Stimulated activated CD8-positive, alpha-beta memory T cell treated with anti-CD3 and anti-CD28 coated beads, Interleukin-12 subunit alpha, Interleukin-12 subunit beta, amount 100 ng/mL, for 1 hour (primary cell): ENCODE measurements at places on chromosomes 6 and 20.

- no peak for DNase-seq
These were observed 954 bp upstream of the BLCAP start for GRCh38 chr20:37528446-37529213.

- no peak for DNase-seq
These were observed 72.4 kb upstream of the TBC1D7 start for GRCh38 chr6:13400772-13401171.

- no peak for DNase-seq
These were observed 75.4 kb upstream of the INSM1 start for GRCh38 chr20:20292472-20292871.

GRCh38 chr6:3712827-3713665 is 38.5 kb downstream of the PXDC1 start:
- no peak for DNase-seq

DNA sequence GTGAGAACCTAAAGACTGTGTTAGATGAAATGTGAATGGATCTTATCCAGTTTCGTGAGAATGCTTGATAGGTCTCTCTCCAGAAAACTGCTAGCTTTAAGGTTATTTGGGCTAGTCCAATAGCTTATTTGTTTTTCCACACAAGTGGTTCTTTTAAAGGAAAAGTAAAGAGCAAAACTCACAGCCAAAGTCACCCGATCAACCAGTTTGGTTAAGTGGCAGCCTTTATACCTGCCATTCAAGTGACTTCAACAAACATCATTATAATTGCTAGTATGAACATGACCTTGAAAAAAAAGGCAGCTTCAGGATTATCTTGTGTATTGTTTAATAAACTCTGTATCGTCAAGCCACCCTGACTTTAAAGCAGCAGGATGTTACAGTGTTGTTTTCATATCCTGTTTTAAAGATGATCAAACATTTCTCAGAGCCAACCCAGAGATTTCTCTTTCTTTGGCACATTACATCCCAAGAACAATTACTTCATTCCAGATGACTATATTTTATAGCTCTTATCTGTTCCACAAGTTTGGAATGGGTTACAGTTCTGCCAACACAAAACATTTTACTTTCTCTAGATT is 253.4 kb downstream of the EPHA7 start:
- no peak for DNase-seq

- DNase-seq = no peak
These were observed 25.8 kb downstream of the NKAIN2 start for GRCh38 chr6:123829302-123829953.

GRCh38 chr6:159098636-159099106 is 53.9 kb upstream of the TAGAP start:
- DNase-seq = peak; percentile 69

DNA sequence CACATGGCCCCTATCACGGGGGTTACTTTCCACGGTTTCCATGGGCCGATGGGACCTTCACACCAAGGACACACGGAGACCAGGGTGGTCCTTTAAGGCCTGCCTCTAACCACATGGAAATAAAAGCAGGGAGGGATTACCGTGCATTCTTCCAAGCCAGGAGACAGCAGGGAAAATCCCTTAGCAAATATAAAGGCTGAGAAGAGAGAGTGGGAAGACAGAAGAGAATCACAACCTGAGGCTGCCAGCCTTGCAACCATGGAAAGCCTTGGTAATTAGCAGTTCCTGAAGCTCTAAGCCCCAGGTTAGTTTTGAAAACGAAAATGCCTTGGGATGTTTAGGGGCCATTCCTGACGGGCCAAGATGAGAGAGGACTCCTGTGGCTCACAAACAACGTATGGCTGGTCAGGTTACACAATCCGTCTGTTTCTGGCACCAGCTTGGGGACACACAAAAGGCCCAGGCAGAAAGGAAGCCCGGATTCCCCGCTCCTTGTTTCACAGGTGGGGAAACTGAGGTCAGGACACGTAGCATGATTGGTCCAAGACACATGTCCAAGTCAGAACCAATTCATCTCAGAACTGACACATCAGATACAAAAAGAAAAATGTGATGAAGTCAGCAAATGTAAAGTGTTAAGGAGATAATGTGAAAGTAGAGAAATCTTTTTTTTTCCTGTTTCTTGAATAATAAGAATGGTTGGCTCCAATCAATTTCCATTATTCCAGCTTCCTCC is 2.8 kb downstream of the PREX1 start:
- no peak for DNase-seq

- no peak for DNase-seq
These were observed 8.0 kb downstream of the IL20RA start for GRCh38 chr6:137036566-137037300.

GRCh38 chr20:18513208-18513607 is 5.5 kb downstream of the SEC23B start:
- no peak for DNase-seq

DNA sequence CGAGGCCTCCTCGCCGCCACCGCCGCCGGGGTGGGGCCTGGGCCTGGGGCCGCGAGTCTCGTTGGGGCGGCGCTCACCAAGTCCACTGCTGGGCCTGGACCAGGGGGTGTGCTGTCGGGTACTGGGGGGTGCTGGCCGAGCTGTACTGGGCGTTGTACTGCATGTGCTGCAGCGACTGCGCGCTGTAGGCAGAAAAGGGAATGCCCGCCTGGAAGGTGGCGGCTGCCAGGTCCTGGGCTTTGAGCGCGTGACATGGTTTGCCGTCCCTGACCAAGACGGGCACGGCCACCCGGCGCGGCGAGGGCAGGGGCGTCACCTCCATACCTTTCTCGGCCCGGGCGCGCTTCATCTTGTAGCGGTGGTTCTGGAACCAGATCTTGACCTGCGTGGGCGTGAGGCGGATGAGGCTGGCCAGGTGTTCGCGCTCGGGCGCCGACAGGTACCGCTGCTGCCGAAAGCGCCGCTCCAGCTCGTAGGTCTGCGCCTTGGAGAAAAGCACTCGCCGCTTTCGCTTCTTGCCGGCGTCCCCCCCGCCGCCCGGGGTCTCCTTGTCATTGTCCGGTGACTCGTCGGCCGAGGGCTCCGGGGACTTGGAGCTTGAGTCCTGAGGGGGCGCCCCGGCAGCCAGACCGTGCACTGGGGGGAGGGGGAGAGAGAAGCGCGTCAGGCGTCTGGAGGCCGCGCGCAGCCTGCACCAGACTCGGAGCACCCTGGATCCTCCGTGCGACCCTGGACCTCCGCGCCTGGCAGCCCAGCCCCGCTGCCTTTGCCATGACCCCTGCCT is 1.8 kb downstream of the NKX2-2 start:
- DNase-seq = no peak

DNA sequence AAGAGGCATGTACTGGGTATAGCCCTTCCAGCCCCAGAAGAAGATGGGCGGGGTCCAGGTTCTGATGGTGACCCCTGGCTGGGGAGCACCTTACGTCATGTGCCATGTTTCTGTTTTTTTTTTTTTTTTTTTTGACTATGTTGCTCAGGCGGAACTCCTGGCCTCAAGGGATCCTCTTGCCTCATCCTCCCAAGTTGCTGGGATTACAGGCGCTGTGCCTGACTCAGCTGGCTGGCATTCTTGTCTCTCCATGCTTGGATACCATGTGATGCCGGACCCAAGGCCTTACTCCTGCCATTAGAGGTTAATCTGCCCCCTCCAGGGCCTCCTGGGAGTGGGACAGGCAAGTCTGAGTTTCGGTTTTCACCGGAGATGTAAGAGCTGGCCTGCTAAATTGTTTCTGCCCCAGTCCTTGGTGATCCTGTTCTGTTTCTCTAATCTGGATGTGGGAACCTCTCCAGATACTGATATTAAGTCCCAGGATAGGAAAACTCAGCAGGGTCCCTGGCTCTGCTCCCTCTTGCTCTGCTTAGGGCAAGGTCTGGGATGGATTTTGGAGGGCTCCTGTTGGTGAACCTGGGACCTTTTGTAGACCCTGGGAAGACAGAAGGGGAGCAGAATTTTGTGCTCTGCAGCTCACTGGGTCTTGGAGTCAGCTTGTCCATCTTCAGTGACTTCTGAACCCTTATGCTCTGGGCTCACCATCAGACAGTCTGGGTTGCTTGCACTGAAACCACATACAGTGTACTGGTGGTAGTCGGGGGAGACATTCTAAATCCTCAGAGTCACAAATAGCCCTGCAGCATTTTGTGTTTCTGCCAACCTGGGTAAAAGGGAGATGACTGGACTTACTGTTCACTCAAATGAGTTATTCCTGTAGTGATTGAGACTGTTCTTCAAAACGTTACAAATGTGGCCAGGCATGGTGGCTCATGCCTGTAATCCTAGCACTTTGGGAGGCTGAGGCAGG is 45.1 kb downstream of the PTK7 start:
- DNase-seq = no peak

GRCh38 chr6:87920245-87920644 is 127.4 kb upstream of the SPACA1 start:
- DNase-seq = no peak

DNA sequence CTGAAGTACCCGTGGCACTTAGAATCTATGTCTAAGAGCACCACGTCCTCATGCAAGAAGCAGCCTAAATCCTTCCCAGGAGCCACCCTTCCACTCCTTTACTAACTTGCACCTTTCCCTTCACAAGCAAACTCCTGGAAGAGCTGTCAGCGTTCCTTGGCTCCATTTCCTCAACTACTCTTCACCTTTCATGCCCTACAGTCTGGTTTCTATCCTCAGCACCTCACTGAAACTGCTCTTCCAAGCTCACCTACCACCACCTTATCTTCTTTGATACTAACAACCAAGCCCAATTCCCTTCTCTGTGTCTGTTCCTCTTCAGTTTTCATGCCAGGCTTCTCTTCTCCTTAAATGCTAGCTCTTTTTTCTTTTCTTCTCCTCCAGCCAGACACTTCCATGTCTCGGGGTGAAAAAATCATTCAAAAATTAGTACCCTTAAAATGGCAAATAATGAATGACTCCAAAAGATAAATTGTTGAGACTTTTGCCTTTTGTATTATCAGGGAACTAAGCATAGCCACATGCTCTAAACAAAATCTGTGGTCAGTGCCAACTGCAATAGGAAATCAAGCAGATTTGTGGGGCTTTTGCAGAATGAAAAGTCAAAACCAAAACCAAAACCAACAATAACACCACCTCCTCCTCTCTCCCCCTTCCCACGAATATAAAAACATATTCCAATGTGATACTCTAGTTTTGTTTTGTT is 149.6 kb upstream of the KCNK16 start:
- DNase-seq = no peak

GRCh38 chr20:20465252-20465651 is 97.3 kb downstream of the INSM1 start:
- no peak for DNase-seq

DNA sequence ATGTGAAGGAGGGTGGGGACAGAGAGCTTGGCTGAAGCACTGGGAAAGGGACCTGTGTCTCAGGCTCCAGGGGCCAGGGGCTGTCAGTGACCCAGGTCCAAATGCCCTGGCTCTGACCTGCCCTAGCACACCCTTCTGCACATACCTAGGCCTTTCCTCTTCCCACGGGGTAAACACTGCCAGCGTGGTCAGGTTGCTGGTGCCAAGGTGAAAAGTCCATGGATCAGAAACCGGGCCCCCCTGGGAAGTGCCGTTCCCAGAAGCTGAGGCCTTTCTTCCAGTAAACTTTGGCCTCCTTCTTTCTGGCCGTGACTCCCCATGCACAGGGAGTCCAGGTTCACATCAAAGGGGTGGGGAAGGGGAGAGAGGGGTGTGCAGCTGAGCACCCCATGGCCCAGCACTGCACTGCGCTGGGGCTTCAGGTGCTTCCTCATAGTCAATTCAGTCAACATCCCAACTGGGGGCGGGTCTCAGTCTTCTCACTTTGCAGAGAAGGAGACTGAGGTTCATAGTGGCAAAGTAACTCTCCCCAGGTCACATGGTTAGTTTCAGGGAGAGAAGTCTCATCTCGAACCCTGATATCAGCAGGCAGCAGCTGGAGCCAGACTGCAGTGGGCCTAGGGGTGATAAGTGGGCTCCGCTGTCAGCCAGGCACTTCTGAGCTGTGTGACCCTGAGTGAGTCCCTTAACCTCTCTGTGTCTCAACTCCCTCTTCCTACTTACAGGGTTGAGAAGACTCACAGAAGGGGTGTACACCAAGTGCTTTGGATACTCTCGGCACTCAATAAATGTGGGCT is 17.0 kb downstream of the PCK1 start:
- no peak for DNase-seq

- no peak for DNase-seq
These were observed 124.1 kb downstream of the PRKN start for GRCh38 chr6:162603231-162604015.

GRCh38 chr6:35780719-35781118 is at the start of gene CLPSL1:
Gene CLPSL1, plus strand, starts transcription at chr6:35781019. Its CDS starts 92 bp downstream, at chr6:35781111.
- DNase-seq = no peak

GRCh38 chr6:1657116-1657770 is 47.5 kb downstream of the FOXC1 start:
- no peak for DNase-seq

- DNase-seq = no peak
These were observed 33.8 kb downstream of the NHLRC1 start for GRCh38 chr6:18088419-18089296.

- no peak for DNase-seq
These were observed 649.4 kb downstream of the HDGFL1 start for GRCh38 chr6:23218751-23219150.

- DNase-seq = no peak
These were observed 589 bp downstream of the RNF5 start for GRCh38 chr6:32178547-32179440.

DNA sequence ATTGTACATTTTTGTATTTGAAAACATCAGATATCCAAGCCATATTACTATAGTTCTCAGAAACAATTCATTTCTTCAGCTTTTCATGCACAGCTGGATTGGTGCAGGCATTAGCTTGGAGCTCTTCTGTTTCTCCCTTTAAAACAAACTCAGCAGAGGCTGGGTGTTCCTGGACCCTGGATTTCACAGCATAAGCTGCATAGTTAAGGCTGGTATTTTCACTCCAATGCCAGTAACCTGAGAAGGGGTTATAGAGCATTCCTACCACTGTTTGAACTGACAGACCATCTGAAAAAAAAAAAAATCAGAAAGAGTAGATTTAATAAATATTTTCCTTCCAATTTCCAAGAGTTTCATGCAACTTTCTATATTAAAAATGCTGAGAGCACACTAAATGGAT is 20.1 kb upstream of the FAXC start:
- DNase-seq = no peak

- no peak for DNase-seq
These were observed 2.3 kb downstream of the PREX1 start for GRCh38 chr20:48825566-48825920.
